ENCODE measurements at places on chromosomes 2 and 18.

DNA sequence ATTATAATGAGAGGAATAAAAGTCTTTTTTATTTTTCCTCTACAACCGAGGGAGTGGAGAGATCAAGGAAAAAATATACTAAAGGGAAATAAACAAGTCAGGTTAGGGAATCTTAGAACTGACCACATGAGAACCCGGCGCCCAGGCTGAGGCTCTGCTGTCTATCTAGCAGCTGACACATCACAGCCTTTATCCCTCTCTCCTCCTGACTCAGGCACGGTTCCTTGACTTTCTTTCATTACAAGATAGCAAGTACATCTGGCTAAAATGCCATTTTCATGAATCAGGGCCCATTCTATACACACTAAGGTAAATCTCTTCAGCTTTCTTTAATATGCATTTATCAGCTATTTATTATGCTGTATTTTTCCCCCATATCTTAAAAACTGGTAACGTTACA lies 296.0 kb downstream of the TMX3 start:
- no peak for DNase-seq

- no peak for DNase-seq
Measured at GRCh38 chr18:24055878-24056277, 41.3 kb downstream of the TTC39C start.

DNA sequence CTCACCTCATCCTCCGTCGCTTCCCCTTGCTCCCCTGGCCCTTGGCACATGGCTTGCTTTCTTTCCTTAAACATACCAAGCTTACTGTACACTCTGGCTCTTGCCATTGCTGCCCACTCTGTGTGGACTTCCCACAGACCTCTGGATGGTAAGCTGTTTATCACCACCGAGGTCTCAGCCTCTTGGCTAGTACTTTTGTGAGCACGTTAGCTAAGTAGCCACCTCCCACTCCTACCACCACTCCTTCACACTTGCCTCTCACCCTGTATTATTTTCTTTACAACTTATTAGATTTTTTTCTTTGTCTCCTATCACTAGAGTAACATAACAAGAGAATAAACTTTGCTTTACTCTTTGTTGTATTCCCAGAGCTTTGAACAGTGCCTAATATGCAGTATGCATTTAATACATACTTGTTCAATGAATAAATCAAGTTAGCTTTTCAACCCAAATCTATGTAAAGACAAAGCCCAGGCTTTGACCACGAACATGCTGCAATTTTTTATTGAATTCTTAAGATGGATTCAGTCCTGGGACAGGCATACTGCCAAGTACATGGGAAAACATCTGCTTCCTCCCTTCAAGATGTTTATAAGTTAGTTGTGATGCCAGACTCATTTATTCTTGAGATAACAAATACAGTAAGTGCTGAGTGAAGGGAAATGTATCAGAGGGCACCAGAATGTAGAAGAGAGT lies 25.0 kb upstream of the MSGN1 start:
- DNase-seq, result no peak

DNA sequence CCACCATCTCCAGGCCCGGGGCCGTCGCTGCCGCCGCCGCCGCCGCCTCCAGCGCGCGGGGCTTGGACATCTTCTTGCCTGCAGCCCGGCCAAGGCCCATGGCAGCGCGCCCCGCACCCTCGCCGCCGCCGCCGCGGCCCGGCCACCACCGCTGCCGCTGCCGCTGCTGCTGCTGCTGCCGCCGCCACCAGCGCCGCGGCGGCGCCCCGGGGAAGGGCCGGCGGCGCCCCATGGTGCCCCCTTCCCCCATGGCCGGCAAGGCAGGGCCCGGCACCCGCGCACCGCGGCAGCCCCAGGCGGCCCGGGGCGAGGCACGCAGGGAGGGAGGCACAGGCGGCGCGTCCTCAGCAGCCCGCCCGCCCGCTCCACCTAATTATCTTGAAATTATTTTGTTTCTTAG lies 3057.4 kb downstream of the RPIA start:
- no peak for DNase-seq

DNA sequence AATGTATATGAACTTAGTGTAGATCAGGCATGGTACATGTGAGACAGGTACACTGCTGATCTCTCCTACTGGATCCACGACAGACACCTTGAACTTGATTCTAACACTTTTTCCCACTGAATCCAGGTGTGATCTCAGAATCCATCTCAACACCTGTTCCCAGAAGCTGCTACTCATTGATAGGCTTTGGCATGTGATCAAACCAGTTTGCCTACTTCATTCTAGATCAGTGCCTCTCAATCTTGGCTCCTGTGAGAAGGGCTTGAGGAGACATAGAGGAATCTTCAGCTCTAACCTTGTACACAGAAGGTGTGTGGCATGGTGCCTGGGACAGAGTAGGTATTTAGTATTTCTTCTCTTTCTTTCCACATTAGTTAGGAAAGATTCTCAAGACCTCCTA lies 212.3 kb upstream of the ATP5MC3 start:
- DNase-seq, result no peak

DNA sequence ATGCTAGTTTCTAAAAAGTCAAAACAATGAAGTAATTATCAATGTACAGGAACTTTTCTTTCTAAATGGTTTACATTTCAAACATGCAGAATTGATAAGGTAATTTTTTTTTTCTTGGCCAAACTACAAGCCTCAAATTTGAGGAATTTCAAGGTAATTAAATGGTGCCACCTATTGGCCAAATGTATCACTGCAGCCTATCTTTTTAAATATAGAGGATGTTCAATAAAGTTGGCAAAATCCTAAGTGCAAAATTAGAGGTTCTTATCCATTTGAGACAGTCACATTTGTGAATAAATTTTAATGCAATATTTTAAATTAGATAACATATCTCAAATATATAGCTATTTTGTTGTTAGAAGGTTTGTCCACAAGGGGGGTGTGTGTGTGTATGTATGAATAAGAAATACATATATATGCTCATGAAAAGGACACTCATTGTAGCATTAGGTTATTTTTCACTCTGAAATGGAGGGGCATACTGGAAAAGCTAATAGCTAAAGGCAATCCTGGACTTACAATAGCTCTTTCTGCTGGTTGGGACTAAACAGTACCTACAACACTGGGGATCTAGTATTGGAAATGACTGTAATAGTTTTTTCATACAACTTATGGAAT lies 26.2 kb downstream of the MMADHC start:
- no peak for DNase-seq

- DNase-seq, result no peak
Measured at GRCh38 chr2:109261906-109262631, 133.1 kb downstream of the SH3RF3 start.

DNA sequence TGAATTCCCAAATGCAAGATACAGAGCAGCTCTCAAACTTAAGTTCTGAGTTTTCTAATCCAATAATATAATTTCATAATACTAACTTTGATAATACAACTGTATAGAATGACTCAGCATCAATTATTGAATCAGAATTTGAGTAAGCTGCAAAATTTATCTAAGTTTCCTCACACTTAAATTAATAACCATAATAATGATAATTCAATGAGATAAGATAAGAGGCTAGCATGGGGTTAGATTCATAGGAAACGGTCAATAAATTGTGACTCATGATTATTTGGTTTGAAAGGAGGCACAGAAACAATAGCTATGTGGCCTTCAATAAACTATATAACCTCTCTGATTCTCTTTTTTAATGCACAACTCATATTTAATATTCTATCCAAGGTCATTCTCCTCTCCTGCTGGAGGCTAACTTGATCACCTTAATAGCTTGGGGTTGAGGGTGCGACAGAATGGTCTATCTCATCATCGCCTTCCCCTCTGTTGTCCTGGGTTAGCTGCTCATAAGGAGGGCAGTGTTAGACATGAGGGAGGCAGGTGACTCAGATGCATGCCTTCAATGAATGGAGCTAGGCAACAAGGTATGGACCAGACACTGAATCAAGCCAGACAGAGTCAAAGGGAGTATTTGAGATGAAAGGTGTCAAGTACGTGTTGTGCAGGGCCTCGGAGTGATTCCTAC lies 36.2 kb upstream of the BMP10 start:
- DNase-seq, result no peak

DNA sequence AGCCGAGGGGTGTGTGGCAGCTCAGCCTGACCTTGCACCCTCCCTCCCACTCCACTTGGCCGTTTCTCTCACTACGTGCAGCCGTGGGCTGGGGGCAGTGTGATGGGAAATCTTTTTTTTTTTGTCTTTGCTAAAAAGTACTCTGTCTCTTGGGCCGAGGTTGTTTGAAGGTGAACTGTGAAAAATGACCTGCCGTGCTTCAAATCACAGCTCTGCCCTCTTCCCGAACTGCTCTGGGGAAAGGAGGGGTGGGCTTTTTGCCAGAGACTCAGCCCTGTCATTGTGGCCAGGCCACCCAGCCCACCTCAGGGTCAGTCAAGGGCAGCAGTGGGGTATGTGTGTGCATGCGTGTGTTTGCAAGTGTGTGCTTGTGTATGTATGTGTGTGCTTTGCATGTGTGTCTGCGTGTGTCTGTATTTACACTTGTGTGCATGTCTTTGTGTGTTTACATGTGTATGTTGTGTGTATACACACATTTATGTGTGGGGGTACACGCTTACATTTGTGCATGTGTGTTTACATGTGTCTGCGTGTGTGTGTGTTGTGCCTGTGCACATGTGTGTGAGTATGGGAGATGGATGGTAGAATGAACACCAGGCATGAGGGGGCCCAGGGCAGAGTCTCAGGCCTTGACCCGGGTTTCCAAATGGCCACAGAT lies 61.3 kb upstream of the HAAO start:
- DNase-seq, result no peak

DNA sequence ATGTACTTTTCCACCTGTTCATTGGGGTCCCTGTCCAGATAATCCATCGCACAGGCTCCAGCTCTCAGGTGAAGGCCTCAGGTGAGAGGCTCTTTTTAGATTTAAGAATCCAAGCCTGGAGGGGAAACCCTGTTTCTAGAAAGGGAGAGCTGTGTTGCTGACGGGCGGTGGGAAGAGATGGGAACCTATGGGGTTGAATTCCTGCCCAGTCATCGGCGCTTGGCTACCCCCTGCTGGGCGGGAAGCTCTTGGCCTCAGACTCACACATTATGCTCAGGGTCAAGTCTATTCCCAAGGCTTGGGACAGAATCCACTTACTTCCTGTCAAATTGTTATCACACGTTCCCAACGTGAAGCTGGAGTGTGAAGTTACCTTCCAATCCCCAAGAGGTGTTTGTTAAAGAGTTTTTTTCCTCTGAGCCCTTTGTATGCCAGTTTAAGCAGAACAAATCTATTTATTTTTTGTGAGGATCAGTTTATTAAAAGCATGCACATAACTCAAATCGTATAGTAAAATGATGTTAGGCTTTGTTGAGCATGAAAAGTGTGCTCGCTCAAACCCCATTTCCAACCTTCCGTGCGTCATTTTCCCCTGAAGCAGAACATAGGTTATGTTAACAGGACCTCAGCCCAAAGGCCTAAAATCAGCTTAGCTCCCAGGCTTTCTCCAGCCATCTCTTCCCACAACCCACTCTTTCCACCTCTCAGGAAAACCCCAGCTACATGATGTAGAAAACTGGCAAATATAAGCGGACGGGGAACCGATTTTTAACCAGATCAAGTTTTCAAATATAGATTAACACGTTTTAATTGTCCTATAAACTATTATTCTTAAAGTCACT lies 181.7 kb upstream of the ETAA1 start:
- DNase-seq, result no peak

GRCh38 chr18:37317486-37317885 lies 248.1 kb downstream of the CELF4 start:
- no peak for DNase-seq

GRCh38 chr2:143901185-143901842 lies 618.6 kb downstream of the ZEB2 start:
- DNase-seq, result no peak

DNA sequence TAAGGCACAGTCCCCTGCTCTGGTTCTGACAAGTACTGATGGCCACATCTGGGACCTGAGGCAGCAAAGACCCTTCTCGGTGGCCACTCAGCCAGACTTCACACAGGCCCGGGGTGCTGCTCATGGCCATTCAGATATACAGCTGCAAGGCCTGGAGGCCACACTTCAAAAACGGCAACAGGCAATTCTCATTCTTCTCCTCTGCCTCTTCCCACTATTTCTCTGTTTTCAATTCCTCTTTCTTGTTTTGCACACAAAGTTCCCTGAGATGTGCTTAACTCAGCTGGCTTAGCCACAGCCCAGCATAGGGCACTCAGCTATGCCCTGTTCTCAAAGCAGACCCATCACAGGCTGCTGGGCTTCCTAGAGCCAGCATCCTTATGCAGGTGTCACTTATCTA lies 29.9 kb downstream of the PTPN18 start:
- DNase-seq, result no peak

DNA sequence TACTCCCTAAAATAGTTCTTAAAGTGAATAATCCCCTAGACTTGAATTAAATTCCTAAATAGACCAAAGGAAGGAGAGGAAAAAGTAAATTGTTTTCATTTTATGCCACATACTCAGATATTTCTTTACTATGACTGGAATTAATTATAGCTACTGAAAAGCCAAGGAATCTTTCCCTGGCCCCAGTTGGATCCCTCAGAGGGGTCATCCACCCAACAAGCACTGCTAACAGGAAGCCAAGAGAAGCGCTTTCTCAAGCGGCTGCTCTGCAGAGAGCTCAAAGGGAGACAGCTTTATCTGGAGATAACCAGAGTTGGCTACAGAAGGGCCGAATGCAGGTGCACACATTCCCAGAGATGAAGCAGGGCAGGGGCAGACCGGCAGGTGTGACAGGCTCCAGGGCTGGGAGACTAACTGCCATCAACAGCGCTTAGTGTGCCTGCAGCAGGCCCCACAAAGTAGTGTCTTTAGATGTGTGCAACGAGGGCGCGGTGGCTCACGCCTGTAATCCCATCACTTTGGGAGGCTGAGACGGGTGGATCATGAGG lies 51.1 kb downstream of the POLR1A start:
- no peak for DNase-seq

- DNase-seq, result no peak
Measured at GRCh38 chr2:26597197-26597596, 44.0 kb downstream of the CIB4 start.

- DNase-seq, result no peak
Measured at GRCh38 chr2:150154308-150154797, 333.1 kb downstream of the RND3 start.

DNA sequence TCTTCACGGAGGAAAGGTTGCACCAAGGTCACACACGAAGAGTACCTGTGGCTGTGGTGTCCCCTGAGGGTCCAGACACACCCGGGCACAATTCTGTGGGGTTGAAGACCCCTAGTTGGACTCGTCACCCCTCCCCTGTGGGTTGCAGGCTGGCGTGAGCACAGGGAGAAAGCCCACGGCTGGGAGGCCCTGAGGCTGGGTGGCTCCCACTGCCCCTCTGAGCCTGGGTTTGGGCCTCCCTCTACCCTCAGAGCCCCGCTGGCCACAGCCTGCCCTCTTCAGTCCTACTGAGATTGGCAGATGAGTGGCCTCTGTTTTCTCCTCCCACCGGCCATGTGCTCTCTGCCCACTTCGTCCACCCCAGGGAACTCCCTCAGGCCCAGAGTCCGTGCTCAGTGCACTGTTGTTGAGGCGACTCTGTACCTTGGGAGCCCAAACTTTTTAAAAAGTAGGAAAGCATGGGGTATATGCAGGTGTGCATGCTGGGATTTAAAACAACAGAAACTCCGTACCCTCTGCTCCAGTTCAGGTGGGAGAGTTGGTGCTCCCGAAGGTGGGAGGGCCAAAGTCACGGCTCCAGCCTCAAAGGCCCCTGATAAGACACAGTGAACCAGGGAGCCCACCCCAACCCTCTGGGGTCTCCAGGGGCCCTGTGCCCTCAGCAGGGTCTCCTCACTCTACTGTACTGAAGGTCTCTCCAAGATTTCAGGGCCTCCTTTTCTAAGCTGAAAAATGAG lies 19.1 kb downstream of the RAMP1 start:
- no peak for DNase-seq

GRCh38 chr2:232839411-232840079 lies 30.5 kb upstream of the SNORC start:
- DNase-seq, result peak; percentile 47

GRCh38 chr2:241511091-241511741 lies 2.8 kb upstream of the STK25 start:
- no peak for DNase-seq

Measured in CD4-positive, alpha-beta T cell treated with Interleukin-15 for 1 hour (primary cell).